ENCODE measurements at places on chromosomes 1 and 21.

DNA sequence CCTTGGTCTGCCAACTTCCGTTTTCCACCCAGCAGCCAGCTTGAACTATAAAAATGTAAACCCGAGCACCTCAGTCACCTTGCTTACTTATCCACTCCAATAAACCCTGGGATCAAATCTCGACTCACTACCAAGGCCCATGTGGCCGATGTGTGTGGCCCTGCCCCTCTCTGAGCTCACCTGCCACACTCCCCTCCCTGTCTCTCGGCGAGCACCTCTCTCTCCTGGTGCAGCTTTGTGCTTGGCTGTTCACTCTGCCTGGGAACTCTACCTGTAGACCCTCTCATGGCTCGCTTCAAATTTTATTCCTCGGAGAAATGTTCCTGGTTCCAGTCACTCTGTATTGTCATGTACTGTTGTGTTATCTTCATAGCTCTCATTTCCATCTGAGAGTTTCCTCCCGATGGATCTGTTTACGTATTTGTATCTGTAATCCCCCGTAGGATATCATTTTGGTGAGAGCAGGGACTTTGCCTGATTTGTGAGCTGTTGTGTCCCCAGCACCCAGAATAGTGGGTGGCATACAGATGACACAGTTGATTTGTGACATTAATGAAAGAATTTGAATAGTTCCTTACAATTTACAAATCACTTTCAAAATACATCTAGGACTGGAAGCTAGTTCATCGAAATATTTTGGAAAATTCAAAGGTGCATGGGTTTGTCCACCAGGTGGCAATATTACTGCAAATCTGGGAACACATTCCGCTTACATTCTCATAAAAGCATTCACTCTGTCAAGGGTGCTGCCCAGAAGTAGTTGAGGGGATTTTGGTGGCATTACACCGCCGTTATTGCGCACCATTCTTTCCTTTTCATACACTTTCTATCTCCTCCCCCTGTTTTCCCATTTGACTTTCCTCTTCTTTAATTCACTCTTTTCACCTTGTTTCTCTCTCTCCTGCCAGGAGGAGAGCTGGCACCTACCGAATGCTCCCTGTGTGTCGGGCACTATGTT, 95.3 kb downstream of the ABCA4 start:
- DNase-seq: peak; percentile 69

DNA sequence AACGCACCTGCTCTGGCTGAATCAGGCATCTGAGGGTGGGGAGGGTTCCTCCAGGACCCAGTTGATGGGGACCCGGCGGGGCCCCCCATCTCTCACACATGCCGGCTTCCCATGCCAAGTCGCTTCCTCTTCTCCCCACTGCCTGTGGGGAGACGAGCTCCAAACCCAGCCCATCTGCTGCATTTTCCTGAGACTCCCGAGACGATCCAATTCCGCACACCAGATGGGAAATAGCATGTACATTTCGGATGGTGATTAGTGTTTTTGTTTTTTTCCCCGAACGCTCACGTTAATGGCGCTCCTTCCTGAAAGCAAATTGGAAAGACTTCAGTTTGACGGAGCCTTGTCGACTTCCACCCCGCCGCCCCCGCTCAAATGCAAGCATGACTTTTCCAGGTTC, 13.2 kb upstream of the GRIK3 start:
- no peak for DNase-seq

GRCh38 chr1:203037509-203038190, 11.4 kb downstream of the PPFIA4 start:
- no peak for DNase-seq

- DNase-seq: no peak
Observed at GRCh38 chr1:112255080-112255479, 140.9 kb upstream of the CTTNBP2NL start.

- DNase-seq: no peak
Observed at GRCh38 chr1:108851567-108851966, 5.3 kb downstream of the AKNAD1 start.

DNA sequence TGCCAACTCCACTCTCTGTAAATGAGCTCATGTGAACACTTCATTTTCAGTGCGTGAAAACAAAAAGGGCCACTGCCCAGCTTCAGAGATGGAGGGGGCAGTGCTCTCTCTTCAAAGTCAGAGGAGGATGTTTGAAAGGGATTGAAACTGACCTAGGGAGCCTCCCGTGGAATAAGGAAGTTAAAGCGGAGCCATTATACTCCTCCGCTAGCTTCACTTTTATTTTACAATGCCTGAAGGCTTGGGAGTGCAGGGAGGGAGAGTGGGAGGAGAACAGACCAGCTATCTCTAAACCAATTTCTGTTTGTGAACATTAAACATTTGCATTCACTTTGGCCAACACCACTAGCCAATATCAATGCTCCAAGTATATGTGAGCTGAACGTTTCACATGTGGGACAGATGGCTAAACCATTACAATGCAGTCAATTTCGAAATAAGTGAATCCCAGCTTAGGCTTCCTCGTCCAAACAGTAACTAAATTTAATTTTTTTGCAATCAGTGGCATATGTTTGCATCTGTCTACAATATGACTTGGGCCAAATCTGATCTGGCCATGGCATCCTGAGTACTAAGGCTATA, 126.9 kb downstream of the ESRRG start:
- DNase-seq: no peak

DNA sequence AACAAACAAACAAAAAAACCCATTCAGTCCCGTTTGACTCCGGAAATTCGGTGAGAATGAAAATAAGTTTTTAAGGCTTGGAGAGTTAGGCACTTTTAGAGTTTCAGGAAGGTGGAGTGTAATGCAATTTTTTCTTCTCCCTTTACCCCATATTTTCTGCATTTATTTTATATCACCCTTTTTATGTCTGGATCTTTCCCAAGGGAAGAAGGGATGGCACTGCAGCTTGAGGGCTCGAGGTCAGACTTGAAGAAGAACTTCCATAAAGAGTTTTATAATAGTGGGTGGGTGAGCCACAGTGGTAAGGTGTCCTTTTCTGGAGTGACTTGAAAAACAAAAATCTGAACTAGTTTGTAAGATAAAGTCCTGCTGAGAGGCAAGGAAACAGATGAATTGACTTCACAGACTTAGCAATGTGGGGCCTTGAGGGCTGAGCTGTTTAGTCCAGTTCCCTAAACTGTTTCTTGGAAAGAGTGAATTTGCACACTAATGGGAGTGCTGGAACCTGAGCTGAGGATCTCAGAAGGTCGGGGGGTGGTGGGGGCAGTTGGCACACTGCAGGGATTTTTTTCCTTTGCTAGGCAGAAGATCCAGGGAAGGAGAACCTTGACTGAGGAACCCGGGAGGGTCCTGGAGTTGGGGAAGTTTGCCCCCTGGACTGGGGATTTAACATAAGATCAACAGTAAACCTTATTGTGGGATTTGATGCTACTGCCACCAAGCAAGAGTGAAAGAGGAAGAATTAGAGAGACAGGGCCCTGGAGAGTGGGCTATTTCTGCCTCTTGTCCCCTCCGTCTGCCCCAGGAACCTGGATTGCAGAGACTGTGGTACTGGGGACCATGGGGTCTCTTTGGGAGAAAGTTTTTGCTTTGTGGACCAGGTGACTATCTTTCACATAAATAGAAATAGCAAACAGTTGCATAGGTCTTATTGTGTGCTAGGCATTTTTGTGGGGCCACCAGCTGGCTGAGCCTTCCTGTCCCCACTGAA, 1.8 kb upstream of the MEX3A start:
- DNase-seq: no peak

GRCh38 chr1:1322952-1323351, 1.5 kb downstream of the INTS11 start:
- DNase-seq: no peak

DNA sequence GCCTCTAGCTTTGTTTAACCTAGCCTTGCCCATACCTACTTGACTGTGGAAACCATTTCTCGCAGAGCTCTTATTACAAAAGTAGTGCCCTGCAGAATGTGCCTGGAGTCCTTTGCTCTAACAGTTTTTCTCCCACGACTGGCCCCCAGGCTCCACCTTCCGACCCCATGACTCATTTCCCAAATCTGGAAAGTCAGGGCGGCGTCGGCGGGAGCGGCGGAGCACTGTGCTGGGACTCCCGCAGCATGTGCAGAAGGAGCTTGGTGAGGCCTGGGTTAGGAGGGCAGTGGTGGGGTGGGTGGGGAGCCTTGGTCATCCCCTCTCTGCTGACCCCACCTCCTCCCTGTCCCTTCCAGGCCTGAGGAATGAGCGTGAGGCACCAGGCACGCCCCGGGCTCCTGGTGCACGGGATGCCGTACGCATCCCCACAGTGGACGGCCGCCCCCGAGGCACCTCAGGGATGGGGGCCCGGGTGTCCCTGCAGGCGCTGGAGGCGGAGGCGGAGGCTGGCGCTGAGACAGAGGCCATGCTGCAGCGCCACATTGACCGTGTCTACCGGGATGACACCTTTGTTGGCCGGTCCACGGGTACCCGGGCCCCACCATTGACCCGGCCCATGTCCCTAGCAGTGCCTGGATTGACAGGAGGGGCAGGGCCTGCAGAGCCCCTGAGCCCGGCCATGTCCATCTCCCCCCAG, 47.5 kb downstream of the YARS1 start:
- no peak for DNase-seq

- no peak for DNase-seq
Observed at GRCh38 chr1:161285521-161285920, 24.2 kb downstream of the MPZ start.

GRCh38 chr1:228013131-228013934, 6.5 kb downstream of the WNT3A start:
- DNase-seq: no peak

All from LoVo (cell line).